ENCODE measurements at places on chromosomes 3 and 15.
A peak's percentile ranks its signal among the peaks of the same experiment; 100 is the strongest.

GRCh38 chr15:76185716-76186115 lies 125.6 kb downstream of the ETFA start:
- no peak for DNase-seq

DNA sequence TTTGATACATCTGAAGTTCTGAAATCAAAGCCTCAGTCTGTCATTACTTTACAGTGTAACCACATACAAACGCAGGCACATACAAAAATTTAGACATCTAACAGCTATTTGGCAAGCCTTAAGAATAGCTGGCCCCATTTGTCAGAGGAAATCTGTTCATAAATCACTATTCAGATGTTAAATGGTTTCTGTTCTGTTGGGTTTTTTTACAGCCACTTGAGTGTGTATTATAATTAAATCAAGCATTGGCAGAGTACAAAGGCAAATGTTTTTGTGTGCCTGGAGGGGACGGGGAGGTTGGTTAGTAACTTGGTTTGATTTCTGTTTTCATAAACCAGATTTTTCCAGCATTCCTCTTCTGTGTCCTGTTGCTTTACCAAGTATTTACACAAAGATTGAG lies 24.1 kb downstream of the PIGB start:
- no peak for DNase-seq

DNA sequence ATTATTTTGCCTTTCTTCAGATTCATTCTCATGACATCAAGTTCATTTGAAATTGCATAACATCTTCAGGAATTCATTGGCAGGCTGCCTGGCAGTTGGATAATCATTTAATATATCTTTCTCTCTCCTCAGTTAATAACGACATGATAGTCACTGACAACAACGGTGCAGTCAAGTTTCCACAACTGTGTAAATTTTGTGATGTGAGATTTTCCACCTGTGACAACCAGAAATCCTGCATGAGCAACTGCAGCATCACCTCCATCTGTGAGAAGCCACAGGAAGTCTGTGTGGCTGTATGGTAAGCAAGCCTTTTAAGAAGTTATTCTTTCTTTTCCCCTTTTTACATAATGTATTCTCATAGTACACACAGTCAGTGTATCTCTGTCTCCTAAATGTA lies 38.2 kb downstream of the TGFBR2 start:
- DNase-seq: peak; percentile 18

DNA sequence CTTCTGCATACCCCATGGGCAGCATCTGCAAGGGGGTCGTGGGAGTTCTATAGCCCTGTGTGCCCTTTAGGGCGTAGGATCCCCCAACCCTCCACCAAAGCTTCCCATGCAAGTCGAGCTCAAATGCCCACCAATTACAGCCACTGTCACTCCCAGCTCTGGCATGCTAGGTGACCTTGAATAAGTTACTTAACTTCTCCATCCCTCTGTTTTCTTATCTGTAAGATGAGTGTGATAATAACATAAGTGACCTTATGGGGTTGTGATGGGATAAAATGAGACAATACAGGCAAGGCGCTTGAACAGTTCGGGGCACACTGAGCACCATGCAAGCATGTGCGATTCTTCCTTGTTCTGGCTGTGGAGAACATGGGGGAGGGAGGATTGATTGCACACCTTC lies 74.8 kb upstream of the POMGNT2 start:
- no peak for DNase-seq

- no peak for DNase-seq
Measured at GRCh38 chr3:71495708-71496472, 87.6 kb downstream of the FOXP1 start.
